ENCODE measurements at places on chromosomes 13 and 19.

DNA sequence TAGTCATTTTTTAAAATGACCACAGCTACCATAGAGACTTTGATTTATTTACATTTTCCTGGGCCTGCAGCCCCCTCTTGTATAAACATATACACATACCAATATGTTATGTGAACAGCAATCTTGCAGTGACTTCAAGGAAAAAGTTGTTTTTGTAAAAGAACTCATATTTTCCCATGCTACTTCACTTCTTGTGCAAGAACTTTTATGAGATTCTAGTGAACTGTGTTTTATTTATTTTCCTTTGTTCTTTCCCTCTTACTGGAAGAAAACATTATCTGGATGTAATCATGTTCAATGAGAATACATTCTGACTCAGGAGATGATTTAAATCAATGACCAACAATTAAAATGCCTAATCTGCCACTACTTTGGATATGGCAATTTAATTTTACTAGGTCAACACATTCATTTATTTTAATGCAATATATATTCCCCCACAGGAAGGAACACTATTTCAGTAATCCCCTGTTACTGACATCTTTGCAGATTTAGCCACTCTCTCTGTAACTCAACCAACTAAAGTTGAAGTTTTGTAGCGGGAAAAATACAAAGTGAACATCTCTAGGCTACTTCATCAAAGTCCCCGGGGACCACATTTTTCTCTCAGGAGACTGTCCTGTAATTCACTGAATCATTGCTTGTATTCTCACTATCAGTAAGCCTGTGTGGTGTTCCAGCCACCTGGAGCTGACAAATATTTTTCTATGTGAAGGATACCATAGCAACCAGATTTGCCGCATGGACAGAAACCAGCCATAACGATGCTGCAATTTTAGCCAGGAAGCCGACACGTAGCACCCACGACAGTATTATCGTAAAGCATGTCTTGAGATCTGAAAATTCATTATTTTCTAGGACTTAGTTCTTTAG lies 90.5 kb downstream of the STARD13 start:
- no peak for DNase-seq

- DNase-seq, result no peak
Observed at GRCh38 chr19:46654621-46655152, 6.3 kb downstream of the DACT3 start.

- DNase-seq, result peak; percentile 25
Observed at GRCh38 chr19:3243819-3244700, 19.6 kb downstream of the CELF5 start.

- DNase-seq, result peak; percentile 16
Observed at GRCh38 chr13:94667190-94667589, 45.2 kb downstream of the SOX21 start.

DNA sequence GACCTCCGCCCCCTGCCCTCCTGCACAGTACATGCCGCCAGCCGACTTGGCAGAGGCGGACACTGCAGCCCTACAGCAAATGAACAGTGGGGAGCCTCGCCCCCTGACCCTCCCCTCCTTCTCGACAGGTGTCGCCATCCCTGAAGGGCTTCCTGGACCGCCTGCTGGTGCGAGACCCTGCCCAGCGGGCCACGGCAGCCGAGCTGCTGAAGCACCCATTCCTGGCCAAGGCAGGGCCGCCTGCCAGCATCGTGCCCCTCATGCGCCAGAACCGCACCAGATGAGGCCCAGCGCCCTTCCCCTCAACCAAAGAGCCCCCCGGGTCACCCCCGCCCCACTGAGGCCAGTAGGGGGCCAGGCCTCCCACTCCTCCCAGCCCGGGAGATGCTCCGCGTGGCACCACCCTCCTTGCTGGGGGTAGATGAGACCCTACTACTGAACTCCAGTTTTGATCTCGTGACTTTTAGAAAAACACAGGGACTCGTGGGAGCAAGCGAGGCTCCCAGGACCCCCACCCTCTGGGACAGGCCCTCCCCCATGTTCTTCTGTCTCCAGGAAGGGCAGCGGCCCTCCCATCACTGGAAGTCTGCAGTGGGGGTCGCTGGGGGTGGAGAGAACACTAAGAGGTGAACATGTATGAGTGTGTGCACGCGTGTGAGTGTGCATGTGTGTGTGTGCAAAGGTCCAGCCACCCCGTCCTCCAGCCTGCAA lies 18.3 kb upstream of the NCCRP1 start:
- DNase-seq, result no peak

GRCh38 chr19:55656988-55657747 lies 2.3 kb downstream of the U2AF2 start:
- no peak for DNase-seq

GRCh38 chr19:36151144-36152018 lies 866 bp downstream of the COX7A1 start:
- DNase-seq, result no peak

DNA sequence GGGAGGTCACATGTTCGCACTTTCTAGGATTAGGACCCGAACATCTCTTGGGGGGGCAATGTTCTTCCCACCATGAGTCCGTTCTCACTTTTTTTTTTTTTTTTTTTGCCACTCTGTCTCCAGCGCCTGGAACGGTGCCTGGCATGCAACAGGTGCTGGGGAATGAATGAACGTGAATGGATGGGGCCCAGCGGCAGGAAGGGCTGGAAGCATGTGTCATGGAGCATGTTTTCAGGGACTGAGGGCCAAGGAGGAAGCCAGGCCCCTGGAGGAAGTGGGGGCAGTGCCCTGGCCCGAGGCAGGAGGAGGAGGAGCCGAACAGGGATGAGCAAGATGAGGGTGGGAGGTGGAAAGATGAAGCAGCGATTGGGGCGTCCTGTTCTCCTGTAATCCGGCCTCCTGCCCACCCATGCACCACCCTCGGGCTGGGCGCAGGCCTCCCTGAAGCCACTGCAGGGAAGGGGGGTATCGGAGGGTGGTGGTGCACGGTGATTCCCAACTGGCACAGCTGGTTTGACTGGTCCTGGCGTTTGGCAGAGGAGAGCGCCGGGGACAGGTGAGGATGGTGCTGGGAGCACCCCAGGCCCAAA lies 8.8 kb upstream of the SULT2B1 start:
- peak; percentile 61 for DNase-seq

DNA sequence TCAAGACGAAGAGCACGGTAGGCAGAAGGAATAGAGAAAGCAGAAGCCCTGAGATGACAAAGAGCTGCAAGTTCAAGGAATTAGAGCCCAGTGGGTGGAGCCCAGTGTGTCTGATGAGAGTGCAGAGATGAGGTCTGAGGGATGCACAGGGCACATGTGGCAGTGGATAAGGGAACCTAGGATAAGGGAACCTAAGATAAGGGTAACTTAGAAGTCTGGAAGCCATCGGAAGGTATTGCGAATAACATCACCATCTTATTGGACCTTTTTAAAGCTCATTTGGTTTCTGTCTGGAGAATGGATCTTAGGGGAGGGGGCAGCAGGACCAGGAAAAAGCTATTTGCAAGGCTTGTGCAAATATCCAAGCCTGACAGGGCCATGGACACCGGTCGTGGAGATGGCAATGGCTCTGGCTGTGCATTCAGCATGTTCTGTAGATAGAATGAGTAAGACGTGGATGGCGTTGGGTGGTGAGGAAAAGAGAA lies 1.3 kb downstream of the FPR3 start:
- DNase-seq, result peak; percentile 93

- no peak for DNase-seq
Observed at GRCh38 chr13:105168295-105168694, 1367.2 kb downstream of the EFNB2 start.

GRCh38 chr19:38699027-38699346 lies 45.3 kb downstream of the CAPN12 start:
- DNase-seq, result peak; percentile 29

DNA sequence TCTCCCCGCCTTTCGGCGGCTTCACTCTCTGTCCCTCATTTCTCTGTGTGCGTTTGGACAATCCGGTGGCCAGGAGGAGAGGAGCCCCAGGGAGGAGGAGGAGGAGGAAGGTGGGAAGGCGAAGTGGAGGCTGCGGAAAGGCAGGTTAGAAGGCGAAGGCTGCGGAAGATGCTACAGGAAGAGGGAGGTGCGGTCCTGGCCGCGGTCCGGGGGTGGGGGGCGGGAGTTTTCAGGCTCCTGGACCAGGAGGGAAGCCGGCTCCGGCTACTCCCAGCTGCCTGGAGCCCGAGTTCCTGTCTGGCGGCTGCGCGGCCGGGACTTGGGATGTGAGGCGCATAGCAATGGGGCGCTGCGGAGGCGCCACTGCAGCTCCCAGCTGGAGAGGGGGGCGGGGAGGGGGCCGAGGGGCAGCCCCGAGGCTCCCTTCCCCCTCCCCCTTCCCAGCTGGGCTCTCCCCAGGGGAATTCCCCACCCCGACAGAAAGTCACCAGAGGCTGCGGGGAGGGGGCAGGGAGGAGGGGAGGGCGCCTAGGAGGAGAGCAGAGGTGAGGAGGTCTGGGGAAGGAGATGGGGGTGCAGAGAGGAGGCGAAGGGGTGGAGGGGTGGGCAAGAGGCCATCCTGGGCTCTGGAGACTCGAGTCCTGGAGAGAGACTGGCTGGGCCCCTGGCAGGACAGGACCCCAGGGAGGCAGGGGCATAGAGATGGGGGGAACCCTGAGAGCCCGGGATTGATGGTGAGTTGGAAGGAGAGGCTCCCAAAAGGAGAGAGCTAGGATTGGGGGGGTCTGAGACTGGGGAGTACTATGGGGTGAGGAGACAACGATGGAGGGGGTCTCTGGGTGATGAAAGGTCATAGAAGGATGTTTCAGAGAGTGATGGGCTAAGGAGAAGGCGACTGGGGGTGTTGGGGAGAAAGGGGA lies 2.0 kb downstream of the LRRC4B start:
- DNase-seq, result no peak

GRCh38 chr13:103039183-103039582 lies 27.0 kb downstream of the SLC10A2 start:
- DNase-seq, result no peak

- no peak for DNase-seq
Observed at GRCh38 chr13:105159841-105160240, 1375.6 kb downstream of the EFNB2 start.

GRCh38 chr13:58081301-58081820 lies 449.8 kb downstream of the PCDH17 start:
- no peak for DNase-seq

- peak; percentile 44 for DNase-seq
Observed at GRCh38 chr19:8641908-8642547, 11.6 kb downstream of the NFILZ start.

DNA sequence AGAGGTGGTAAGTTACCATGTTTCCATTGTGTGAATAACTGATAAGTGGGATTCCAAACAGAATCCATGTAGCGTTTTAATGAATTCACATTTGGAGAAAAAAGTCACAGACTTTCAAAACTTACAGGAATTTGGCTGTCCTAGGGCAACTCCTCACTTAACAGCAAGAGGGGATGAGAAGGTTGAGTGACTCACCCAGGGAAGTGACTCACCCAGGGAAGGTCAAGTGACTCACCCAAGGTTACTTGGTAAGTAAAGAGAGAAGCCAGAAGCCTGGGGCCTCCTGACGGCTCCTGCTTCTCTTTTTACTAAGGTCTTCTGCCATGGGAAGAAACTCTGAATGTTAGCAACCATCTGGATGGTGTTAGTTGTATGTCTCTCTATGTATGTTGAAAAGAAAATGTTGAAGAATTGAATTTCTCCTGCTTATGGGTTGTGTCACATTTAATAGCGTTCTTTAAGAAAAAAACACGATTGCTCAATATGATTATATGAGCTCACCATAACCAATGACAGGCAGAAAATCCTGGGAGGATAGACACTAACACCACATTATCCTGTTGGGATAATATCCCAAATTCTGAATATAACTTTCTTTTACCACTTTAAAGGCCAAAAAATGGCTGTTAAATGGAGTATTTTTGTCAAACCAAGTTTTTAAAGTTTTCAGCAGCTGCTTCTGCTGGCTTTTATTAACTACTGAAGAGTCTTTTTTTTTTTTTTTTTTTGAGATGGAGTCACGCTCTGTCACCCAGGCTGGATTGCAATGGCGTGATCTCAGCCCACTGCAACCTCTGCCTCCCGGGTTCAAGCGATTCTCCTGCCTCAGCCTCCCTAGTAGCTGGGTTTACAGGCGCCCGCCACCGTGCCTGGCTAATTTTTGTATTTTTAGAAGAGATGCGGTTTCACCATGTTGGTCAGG lies 195.6 kb downstream of the GGACT start:
- peak; percentile 96 for DNase-seq

DNA sequence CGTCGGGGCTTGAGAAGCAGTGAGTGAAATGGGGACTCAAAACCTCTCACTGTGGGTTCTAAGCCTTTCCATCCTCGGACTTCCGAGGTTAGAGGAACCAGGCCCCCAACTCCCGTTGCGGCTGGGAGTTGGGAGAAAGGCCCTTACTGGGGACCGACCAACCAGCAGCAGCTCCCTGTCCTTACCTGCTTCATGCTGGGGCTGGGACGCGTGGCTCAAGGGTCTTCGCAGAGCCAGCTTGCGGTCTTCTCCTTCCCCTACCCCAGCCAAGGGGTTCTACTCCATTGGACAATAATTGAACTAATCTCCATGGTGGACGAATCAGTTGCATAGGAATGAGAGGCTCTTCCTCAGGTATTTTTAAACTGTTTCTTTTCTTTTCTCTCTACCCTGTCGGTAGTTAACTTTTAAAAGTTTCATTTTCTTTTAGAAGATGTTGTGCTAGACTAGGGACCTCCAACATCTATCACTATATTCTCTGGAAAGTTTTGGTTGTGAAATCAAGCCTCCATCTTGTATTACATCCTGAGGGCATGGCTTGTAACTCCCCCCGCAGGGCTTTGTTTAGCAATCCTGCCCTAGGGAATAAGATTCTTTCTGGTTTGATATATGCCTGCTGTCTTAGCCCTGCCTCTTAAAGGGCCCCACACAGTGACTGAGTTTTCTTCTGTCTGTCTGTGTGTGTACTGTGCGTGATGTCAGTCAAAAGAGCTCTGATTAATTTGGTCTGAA lies 1027.1 kb upstream of the PCDH9 start:
- no peak for DNase-seq

DNA sequence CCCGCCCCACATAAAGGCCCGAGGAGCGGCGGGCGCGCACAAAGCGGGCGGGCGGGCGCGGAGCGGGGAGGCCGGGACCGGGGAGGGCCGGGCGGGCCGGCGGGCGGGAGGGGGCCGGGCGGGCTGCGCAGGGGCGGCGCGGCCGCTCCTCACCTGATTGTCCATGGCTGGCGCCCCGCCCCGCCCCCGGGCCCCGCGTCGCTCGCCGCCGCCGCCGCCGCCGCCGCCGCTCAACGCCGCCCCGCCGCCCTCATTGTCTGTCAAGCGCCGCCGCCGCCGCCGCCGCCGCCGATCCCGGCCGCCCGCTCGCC lies 200 bp downstream of the MLLT1 start:
- peak; percentile 8 for DNase-seq

DNA sequence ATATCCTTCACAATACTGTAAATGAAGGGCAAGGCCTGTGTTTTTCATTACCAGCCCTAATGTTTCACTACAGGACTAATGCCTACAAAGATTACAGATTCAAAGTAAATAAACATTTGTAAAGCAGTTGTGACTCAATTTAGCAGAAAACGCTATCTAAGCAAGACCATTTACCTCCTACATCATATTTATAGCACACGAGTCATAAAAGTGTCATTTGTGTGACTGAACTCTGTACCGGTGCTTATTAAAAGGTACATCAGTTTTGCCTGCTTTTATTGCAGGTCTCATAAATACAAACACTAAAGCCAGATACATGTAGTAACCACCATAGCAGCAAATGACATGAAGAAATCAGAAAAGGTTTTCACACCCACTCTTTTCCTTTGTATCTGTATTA lies 61.5 kb upstream of the SLC15A1 start:
- DNase-seq, result no peak

GRCh38 chr19:19205416-19206410 lies 2.5 kb upstream of the NR2C2AP start:
- no peak for DNase-seq
